GM19239 (cell line): ENCODE measurements at places on chromosomes 1 and 21.

DNA sequence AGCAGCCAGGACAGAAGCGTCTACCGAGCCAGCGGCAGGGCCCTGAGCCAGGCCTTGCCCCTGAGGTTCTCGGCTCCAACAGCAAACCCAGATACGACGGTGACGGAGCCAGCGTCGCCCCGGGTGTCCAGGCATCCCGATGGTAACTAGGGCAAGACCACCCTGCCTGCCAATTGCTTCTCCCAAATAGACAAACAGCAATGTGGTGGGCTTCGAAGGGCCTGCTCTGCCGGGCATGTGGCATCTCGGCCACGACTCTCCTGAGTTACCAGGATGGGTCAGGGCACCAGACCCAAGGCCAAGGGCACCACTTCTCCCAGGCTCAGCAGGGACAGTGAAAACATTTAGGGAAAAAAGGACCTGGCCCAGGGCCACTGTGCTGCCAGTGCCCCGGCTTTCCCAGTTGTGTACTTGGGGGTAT, 3.2 kb upstream of the ACTRT2 start:
- DNase-seq = no peak

GRCh38 chr1:110781525-110781924, 91.4 kb upstream of the CD53 start:
- DNase-seq = no peak

- no peak for DNase-seq
Observed at GRCh38 chr1:37308031-37308960, 166.1 kb upstream of the ZC3H12A start.

DNA sequence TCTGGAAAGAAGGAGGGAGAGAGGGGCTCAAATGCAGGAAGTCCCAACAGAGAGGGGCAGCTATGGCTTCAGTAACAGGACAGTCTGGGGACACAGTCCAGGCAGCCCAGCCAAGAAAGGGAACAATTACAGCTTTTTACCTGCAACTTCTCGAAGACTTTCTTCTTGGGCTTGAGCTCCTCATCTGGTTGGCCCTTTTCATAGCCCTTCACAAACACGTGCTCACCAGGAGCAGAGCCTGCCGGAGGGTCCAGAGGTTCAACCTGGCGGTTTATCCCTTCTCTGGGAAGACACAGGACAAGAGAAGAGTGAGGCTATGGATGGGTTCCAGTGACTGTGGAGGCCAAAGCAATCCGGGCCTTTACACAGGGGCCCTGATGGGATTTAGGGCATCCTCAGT, 37.9 kb downstream of the YARS1 start:
- DNase-seq = no peak
